ENCODE measurements at places on chromosomes 5 and 9.

DNA sequence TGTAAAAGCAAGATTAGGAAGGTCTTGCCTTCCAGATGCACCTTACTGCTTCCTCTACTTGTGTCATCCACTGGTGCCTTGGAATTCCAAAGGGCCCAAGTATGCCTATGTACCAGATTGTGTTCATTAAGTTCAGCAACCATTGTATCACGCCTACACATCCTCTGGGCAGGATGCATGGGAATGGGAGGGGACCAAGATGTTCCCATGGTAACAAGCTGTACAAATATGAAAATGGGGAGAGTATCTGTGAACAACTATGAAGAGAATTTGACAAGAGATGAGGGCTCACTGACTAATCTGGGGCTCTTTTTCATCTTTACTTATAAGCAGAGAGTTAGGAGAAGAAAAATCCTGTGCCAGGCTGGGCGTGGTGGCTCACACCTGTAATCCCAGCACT lies 137.8 kb upstream of the MAP1B start:
- DNase-seq = no peak

DNA sequence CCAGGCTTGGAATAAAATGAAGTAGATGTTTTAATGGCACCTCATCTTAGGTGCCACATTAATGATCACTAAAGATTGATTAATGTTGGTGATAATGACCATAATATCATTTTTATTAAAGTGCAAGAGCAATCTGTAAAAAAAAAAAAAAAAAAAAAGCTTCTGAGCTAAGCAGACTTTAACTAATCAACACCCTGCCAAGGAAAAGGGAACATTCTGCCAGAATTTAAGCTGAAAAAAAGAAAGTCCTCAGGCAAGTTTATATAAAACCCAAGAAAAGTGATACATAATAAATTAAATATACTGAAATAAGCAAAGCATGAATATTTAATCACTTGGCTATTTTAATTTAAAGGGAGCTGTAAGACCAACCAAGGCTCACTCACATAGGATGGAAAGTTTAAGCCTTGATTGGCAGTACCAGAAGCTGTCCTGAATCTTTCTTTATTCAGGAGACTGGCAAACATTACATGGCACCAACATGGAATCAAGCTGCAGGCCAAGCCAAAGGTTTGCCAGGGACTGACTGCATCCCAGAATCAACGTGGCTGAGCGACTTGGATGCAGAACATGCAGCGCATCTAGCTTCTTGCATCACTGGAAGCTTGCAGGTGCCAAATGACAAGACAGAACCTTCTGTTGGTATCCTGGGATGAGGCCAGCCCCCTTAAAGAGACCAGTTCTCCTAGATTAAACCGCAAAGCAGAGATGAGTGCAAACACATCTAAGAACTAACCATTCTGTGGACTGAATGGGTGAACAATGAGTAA lies 413.6 kb downstream of the ENC1 start:
- DNase-seq = no peak

DNA sequence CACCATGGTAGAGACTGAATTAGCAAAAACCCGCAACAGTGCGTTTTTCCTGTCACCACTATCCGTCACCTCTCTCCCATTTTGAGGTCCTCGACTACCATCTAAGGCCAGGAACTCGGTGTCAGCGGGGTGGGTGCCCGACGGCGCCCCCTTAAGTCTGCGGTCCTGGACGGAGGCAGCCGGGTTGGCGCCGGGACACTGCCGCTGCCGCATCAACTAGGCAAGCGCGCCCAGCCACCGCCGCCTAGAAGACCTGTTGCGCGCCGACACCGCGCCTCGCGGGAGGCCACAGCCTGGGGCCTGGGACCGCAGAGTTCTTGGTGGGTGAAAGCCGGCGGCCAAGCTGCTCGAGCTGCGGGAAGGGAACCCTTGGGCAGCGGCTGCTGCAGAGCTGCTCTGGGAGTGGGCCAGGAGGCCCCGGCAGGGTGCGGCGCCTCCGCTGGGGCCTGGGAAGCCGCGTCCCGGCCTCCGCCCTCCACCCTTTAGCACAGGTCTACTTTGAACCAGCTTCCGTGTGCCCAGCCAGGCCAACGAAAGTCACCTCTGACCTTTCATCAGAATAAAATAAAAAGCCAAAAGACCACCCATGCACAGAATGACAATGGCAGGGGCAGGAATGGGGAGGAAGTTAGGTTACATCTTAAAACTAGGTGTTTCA lies 3.5 kb downstream of the FOXB2 start:
- DNase-seq = no peak

DNA sequence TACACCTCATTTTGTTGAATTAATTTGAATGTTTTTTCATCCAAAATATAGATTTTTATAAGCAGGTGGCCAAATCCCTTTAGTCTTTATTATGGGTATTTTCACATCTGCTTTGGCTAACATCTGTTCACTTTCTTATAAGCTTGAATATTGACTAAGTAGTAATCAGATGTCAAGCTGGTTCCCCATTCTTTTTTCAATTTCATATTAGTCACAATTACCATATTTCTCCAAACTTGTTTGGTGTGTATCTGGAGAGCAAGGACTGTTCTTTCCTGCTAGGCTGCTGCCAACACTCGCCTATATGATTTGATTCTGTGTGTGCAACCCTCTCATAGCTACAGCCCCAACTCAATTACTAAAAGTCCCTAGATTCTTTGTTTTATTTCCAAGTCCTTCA lies 608.5 kb downstream of the PSAT1 start:
- DNase-seq = no peak

DNA sequence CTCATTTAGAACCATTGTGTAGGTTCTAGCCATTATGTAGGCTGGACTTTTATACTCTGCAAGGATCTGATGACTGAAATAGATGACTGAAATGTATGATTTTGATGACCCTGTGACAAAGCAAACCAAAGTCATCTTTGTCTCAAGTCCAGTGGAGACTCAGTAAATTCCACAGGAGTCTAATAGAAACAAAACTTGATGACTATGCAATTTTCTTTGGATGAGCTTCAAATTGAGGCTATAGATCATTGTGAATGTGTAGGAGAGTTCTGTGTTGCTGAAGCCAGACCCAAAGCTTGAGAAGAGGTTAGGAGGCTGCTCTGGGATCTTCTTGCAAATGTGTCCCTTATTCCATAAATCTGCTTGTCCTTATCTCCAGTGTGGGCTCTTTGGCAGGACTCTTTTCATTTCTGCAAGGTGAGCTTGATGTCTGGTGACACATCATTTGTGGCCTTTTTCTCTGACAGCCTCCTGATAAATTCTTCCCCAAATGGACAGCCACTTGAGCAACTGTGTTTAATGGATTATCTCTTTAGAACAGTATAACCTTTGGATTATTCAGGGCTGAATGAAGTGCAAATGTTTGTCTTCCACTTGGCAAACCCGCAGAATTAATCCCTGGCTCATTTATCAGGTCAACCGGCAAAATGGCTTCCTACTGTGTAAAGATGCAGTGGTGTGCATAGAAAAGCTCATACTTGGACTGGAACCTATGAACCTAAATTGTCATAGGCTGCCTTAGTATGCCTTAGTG lies 235.1 kb upstream of the ANKH start:
- no peak for DNase-seq

GRCh38 chr5:168426007-168426863 lies 60.0 kb upstream of the RARS1 start:
- no peak for DNase-seq

- DNase-seq = no peak
These were observed at the start of gene HTR4 for GRCh38 chr5:148653836-148654781. Gene HTR4 (minus strand): TSS chr5:148654527. CDS start chr5:148637014, 17,513 bp downstream.

DNA sequence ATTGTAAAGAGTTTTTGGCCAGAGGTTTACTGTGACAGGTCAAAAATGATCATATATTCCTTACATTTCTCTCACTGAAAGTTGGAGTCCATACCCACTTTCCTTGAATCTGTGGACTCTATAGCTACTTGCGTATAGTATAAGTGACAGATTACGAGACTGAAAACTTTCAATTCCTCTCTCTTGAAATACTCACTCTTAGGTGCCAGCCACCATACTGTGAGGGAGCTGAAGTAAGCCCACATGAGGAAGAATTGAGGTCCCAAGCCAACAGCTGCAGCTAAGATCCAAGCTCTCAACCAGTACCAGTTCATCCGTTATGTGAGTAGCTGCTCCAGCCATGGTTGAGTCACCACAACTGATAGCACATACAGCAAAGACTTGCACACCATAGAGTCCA lies 128.1 kb upstream of the FAM174A start:
- no peak for DNase-seq

GRCh38 chr5:122179701-122180100 lies 50.4 kb downstream of the ZNF474 start:
- no peak for DNase-seq

GRCh38 chr5:35924950-35925722 lies 13.3 kb downstream of the CAPSL start:
- peak; percentile 64 for DNase-seq

GRCh38 chr9:108125625-108126024 lies 636.1 kb upstream of the KLF4 start:
- DNase-seq = no peak

DNA sequence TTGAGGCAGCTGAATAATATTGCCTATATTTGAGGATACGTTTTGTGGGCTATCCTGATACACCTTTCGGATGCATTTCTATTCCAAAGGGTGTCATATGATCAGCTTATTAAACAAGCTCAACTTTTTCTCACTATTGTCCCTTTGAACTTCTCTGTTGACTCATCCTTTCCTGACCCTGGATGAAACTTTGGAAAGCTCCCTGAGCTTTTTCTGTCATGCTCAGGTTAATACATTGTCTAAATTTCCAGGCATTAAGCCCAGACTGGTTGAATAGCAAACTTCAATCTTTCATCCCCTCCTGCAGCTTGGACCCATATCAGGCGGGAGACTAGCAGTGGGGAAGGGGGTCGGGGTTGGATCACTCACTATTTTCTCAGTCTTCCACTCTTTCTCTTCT lies 104.9 kb upstream of the PTPN3 start:
- DNase-seq = no peak

- no peak for DNase-seq
These were observed 8.8 kb downstream of the RGS7BP start for GRCh38 chr5:64514612-64515011.

- DNase-seq = no peak
These were observed 191.8 kb downstream of the MEF2C start for GRCh38 chr5:88691230-88691582.

- no peak for DNase-seq
These were observed 57.6 kb downstream of the NR3C1 start for GRCh38 chr5:143345671-143346440.

DNA sequence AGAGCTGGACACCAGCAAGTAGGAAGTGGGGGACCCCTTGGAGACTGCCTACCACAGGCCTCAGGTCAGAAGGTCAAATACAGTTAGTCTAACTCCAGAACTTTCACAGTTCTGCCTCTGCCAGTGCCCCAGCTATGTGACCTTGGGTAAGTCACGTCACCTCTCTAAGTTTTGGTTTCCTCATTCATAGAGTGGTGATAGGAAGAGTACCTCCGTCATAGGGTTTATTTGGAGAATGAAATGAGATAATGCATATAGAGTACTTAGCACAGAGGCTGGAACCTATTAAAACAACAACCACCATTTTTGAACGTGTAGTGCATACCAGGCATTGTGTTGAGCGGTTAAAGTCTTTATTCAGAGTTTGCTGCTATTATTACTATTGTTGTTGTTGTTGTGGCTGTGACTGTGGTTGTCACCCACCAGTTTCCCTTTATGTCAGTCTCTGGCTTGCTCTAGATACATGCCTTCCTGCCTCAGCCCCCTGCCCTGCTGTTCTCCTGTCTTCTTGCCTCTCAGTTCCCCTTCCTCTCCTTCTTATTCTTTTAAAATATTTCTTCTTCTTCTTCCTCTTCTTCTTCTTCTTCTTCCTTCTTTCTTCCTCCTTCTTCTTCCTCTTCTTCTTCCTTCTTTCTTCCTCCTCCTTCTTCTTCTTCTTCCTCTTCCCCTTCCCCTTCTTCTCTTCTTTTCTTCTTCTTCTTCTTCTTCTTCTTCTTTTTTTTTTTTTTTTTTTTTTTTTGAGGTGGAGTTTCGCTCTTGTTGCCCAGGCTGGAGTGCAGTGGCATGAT lies 67.8 kb downstream of the RALGPS1 start:
- no peak for DNase-seq

GRCh38 chr5:114362197-114362976 lies 517 bp downstream of the KCNN2 start:
- DNase-seq = peak; percentile 43

DNA sequence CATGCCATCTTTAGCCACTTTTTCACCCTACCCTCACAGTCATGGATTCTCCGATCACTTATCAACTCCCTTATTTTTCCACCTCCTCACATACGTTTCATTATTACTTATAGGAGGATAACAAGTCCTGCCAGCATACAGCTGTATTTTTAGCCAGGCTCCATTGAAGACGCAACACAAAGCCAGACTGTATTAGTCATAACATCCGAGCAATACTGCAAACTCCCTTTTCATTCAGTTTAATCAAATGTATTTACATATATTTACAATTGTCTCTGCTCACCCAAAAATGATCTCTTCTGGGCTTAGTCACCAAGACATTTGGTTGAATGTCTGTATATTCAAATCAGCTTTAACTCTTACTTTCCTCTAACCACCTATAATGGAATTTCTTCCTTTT lies 126.4 kb upstream of the PRLR start:
- no peak for DNase-seq

GRCh38 chr5:82603033-82603987 lies 325.2 kb upstream of the RPS23 start:
- no peak for DNase-seq

DNA sequence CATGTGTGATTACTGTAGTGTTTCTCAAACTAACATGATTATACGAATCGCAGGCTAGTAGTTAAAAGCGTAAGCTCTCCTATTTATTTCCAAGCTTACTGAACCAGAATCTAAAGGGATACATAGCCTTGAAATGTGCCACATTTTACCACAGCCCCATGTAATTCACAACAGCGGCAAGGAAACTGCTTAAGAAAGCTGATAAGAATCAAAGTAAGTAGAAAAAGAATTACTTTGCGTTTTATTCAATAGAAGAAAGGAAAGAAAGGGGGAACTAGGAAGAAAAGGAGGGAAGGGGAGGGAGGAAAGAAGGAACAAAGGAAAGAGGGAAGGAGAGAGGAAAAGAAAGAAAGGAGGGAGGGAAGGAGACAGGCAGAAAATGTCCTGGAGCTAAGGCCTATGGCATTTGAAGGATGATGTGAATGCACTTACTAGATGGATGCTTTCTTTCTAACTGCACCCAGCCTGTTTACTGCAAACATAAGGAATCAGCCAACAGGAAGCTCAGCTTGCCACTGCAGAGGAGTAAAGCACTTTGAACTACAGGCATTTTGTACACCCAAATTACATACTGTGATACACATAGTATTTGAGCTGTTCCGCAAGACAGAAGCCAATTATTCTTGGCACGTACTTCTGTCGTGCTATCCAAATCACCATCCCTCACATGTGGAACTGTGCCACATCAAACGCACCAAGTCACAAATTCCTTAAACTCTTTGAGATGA lies 521.7 kb downstream of the RAB3C start:
- DNase-seq = no peak

- DNase-seq = no peak
These were observed 227.0 kb downstream of the ZNF608 start for GRCh38 chr5:124519396-124519795.

GRCh38 chr5:16461782-16462181 lies 3.8 kb downstream of the ZNF622 start:
- DNase-seq = no peak

DNA sequence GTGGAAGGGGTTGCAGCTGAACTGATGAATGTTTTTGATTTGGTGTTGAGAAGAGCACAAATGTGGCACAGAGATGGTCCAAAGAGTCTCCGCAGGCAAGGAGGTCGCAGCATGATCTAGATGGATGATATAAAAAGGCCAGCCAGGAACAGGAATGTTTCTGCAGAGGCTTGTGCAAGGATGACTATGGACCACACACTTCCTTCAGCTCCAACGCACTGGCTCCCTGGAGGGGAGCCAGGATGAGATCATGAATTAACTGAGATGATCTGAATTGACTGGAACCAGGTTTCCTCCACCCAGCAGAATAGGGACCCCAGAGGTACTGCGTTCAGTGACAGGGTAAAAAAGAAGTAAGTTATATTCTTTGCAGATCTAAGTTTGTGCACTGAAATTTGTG lies 89.0 kb downstream of the ARSB start:
- DNase-seq = no peak

Measured in lower lobe of right lung (tissue), 2 donors.